ENCODE measurements at places on chromosomes 11 and 22.

DNA sequence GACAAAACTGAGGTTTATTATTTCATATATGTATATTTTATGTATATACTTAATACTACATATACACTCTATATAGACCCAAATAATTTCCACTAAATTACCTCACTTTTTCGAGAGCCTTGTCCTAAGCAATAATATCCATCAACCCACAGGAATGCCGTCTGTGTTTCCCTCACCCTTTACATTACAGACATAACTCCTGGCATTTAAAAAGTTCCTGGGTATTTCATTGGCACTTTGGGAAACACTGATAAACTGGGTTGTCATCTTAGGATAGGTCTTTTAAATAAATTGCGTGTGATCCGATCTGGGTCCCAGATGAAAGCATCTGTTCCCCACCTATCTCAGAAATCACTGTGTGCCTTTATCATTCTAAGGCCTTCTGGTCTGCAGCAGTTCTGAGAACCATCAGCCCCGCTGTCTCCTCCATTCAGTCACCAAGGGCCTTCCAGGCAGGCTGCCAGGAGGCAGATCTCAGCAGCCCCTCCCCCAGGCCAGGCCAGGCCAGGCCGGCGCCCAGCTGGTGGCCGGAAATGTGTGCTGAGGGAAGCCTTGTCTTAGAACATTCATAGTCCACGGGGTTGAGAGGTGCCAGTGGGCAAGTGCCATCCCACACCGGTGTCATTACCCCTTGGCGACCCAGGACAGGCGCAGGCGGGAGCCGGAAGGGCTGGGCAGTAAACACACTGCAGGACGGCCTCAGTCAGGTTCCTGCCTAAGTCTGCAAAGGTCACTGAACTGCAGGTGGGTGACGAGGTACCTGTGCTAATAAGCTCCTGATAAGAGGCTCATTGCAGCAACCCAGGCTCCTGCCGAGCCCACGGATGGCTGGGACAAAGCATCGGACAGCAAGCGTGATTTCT lies 3.3 kb downstream of the FGF19 start:
- DNase-seq = peak; percentile 85

DNA sequence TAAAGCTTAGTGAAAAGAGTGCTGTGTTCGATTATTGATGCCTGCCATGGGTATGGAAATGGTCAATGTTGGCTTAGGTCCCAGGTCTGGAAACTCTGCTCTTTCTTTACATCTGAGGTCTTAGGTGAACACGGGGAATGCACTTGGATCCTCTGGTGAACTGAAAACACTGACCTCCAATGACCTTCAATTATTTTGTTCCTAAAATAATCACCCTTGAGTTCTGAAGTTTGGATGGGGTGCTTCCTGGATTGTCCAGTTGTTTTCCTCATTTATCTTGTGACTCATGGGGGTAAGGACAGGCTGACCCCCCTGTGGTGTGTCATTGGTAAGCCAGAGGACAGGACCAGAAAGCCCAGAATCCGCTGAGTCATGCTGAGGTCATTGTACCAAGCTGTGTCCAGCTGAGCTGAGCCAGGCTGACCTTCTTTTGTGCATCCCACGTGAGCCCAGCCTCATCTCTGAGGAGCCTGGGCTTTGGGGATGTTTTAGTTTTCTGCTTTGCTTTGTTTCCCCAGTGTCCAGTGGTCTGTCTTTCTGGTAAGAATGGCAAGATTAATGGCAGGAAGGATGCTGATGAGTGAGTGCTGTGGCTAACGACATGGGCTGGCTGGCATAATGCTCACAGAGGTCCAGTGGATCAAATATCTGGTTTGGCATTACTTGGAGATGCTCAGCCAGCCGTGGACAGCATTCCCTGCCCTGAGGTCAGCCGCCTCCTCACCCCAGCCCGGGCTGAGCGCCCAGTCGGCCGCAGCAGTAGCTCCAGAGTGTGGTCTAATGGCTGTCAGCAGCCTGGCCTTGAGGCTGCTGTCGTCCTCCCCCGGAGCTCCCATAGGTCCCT lies 35.6 kb downstream of the AMPD3 start:
- peak; percentile 54 for DNase-seq

GRCh38 chr11:102783720-102784119 lies 3.3 kb upstream of the MMP10 start:
- no peak for DNase-seq

DNA sequence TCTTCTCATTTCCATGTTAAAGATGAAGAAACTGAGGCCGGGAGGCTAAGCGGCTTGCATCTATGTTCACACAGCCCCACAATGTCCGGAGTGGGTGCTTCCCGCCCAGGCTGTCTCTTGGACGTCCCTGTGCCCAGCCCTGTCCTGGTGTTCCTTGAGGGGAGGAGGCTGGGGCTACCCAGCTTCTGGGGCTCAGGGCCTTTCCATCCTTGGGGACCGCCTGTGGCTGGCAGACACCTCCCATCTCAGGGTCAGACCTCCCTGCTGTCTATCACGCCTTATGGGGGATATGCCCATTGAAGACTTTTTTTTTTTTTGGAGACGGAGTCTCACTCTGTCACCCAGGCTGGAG lies 95.5 kb downstream of the WNT7B start:
- DNase-seq = no peak

GRCh38 chr11:65953471-65953870 lies 8.1 kb upstream of the SART1 start:
- DNase-seq = no peak

DNA sequence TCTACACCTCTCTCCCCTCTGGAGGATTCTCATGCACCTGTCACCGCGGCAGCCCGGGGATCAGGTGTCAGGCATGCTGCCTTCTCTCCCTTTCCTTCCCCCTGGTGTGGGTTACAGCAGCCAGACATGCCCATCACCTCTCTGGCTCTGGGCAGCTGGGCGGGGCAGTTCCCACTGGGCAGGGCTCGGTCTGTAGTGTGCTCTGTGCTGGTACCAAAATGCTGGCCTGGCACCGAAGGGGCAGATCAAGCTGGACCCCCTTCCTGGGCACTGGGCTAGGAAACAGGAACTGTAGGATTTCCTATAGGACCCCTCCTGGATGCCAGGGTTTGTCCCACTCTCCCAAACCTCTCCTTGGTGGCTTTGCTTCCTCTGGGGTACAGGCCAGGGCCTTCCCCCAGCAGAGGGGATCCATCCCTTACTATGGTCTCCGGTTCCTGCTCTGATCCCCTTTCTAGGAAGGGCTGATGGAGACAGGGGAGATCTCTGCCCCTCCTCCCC lies 821 bp downstream of the GAL3ST1 start:
- DNase-seq = no peak

GRCh38 chr11:66728693-66729385 lies at the start of gene SPTBN2:
Gene SPTBN2, minus strand, starts transcription at chr11:66729216. Its CDS starts 7,976 bp downstream, at chr11:66721240.
- DNase-seq = no peak

GRCh38 chr11:61828629-61829407 lies 718 bp downstream of the FADS2 start:
- DNase-seq = peak; percentile 68

- DNase-seq = no peak
Observed at GRCh38 chr11:63289658-63290057, 46.3 kb upstream of the SLC22A25 start.

DNA sequence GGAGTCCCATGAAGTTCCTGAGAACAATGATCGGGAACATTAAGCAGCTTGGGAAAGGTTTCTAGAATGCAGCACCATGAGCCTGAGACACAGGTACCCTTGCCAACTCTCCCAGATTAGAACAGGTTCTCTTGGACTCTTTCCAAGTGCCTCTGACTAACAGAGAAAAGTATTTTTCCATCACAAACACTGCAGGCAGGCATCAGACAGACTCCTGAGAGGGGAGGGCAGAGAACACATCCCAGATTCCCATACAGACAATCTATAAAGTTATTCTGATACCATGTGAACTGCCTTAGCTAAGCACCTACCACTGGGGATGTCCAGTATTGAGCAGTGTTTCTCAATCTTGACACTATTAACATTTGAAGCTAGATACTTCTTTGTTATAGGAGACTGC lies 27.3 kb downstream of the SERGEF start:
- no peak for DNase-seq

GRCh38 chr22:26086359-26086758 lies 82.9 kb upstream of the SEZ6L start:
- no peak for DNase-seq

- no peak for DNase-seq
Observed at GRCh38 chr11:31657091-31657490, 147.5 kb downstream of the ELP4 start.

DNA sequence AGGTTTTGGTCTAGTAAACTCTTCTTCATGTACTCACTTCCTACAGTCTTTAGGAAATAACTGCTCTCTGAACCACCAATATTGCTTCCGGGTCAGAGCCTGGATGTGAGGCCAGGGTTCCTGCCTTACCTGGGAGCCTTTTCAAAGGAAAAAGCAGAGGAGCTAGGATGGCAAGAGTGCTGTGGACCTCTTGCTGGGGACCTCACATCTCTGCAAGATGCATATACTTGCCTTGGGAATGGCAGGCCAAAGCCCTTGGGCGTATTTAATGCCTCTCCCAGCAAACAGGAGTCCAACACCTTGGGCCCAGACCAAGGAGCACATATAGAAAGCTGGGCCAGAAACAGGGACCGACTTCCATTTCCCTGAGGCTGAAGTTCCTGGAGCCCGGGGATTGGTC lies 5.3 kb downstream of the GLB1L2 start:
- DNase-seq = no peak

GRCh38 chr22:17775781-17776465 lies 1.7 kb upstream of the BID start:
- no peak for DNase-seq

GRCh38 chr22:46637711-46638600 lies 17.8 kb downstream of the GRAMD4 start:
- no peak for DNase-seq

- DNase-seq = no peak
Observed at GRCh38 chr11:72818971-72819370, 4.8 kb downstream of the ATG16L2 start.

GRCh38 chr11:69003301-69003865 lies 9.7 kb downstream of the MRGPRF start:
- peak; percentile 38 for DNase-seq

GRCh38 chr22:48556222-48556621 lies 1271.5 kb downstream of the BRD1 start:
- no peak for DNase-seq

GRCh38 chr22:19046719-19047609 lies 75.2 kb downstream of the DGCR2 start:
- no peak for DNase-seq

DNA sequence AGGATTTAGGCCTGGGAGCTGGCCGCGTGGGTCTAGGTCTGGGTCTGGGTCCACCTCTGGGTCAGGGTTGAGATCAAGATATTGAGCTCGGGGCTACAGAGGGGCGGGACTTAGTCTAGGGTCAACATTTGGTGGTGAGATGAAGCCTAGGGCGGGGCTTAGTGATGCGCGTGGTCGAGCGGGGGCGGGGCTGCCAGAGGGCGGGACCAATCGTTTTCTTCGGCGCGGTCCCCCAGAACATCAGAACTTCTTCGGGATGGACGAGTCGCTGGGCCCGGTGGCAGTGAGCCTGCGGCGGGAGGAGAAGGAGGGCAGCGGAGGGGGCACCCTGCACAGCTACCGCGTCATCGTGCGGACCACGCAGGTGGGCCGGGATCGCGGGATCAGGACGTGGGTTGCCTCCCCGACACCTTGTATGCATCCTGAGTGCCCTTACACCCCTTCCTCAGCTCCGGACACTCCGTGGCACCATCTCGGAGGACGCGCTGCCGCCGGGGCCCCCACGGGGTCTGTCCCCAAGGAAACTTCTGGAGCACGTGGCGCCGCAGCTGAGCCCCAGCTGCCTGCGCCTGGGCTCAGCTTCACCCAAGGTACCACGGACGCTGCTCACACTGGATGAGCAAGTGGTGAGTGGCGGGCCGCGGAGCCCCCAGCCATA lies 4.2 kb downstream of the SIPA1 start:
- DNase-seq = no peak

GRCh38 chr11:69697861-69698260 lies 6.0 kb downstream of the FGF19 start:
- DNase-seq = no peak

DNA sequence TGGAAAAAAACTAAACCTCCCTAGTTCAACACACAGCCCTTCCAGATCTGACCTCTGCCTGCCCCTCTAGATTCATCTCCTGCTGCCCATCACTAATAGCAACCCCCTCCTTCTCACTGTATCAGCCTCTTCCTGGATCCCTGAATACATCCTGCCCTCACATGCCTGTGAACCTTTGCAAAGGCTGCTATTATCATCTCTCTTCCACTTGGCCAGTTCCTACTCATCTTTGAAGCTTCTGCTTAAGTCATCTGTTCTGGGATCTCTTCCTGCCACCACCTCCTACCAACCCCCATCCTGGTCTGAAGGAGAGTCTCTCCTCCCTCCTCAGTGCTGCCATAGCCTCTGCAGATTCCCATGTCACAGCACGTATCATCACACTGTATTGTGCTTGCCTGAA lies 38.0 kb upstream of the AMOTL1 start:
- no peak for DNase-seq

DNA sequence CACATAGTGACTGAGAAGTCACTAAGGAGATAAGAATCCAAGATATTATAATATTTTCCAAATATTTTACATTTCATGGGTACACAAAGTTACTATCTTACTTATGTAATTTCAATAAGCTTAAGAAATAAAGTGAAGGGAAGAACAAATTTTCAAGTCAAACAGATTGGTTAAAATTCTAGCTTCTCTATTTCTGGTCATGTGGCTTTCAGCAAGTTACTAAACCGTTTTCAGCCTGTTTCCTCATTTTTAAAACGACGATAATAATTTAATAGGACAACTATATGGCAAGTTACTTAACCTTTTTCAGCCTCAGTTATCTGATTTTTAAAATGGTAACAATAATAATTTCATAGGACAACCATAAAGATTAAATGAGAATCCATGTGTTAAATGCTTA lies 15.6 kb downstream of the DCUN1D5 start:
- no peak for DNase-seq

DNA sequence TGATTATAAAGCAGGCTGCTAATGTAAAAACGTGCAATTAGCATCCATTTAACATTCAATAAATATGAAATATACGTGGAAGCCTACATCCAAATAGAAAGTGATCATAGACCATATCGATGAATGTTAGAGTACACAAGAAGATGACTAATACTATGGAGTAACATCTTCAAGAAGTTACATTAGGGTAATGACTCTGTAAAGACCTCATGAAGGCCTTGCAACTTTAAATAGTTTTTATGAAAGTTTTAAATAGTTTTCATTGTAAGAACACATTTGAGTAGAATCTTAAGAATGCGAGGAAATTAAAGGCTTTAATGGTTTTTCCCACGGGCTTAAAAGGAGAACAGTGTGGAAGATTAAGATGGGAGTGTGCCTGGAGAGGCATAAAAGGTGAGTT lies 1.4 kb downstream of the TRIM34 start:
- DNase-seq = no peak

- DNase-seq = no peak
Observed at GRCh38 chr11:113591117-113591516, 115.0 kb downstream of the TMPRSS5 start.

DNA sequence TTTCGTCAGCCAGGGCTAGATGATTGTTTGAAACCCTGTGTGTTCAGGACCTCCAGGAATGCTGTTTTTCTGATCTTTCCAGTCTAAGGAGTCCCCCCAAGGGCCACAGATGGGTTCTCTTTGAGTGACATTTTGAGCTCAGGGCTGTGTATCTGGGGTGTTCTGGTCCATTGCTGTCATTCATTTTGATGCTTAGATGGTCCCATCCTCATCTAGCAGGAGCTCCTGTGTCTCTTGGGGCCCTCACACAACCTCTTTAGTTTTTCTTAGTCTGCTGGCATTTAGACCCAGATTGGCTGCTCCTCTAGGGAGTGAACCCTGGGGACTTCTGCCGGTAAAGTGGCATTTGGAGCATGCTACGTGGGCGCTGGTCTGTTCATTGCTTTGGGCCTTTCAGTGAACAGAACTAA lies 39.1 kb downstream of the MED15 start:
- DNase-seq = no peak
